ENCODE measurements at places on chromosomes 4 and X.

- DNase-seq: no peak
Measured at GRCh38 chr4:88744609-88745008, 47.0 kb upstream of the NAP1L5 start.

- no peak for DNase-seq
Measured at GRCh38 chrX:17020851-17021821, 74.7 kb downstream of the REPS2 start.

GRCh38 chr4:18441203-18441590 is 419.6 kb upstream of the LCORL start:
- DNase-seq: no peak

DNA sequence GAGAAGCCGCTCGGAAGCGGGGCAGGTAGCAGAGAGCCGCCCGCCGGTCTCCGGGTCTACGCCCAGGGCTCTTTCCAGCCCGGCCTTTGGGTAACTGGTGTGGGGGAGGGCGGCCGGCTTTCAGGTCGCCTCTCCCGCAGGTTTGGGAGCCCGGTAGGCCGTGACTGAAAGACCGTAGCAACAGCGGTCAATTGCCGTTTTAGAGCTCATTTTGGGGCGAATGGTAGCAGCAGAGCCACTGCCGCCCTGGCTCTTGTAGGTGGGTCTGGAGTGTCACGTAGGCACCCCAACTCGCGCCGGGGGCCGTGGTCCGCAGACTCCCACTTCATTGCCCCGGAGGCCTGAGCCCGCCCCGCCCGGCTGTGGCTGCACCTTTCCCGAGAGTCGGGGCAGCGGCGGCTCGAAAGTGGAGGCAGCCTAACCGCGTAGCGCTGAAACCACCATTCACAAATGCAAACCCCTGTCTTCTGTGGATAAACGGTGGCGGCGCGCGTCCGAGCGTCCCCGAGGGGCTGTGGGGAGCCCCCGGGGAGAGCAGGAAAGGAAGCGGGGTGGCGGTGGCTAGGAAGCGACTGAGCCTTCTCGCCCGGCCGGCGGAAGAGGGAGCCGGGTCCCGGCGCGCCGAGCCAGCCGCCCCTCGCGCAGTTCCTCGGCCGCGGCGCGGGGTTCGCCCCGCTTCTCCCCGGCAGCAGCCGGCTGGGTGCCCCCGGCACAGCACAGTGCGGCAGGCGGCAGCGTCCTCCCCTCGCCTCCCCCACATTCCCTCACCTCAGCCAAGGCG is 2185.1 kb upstream of the TENM3 start:
- no peak for DNase-seq

DNA sequence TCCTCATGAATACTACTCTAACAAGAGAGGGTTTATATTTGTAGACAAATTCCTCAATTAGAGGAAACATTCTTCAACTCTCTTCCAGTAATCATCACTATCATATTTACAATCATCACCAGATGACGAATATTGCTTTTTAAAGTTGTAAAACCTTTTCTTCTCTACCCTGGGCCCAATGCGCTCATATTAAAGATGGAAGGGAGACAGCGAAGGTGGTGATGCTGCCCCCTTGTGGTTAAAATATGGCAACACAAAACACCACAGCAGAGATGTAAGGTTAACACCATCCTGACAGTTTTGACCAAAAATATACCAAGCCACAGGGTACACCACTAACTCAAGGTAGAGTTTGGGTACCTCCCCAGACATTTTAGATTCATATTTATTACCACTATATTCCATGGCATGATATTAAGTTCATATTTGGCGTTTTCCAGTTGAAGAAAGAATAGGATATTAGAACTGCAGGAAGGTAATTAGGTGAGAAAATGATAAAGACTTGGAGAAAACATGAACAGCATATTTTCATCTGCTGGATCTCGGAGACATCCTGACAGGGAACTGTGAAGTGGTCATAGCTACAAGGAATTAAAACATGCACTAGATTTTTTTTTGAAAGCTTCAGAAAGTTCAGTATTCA is 72.8 kb downstream of the SLC9A7 start:
- DNase-seq: no peak

DNA sequence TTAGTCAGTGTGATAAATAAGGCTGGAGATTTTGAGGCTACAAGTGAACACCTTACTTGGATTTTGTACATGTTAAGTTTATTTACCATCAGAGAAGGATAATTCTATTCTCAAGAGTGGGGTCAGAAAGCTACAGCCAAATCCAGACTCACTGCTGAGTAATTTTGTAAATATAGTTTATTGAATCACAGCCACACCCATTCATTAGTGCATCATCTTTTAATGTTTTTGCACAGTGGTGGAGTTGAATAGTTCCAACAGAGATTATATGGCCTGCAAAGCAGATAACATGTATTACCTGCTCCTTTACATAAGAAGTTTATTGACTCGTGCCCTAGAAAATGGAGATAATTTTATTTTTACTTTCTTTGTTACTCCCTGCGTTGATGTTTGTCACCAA is 60.4 kb downstream of the PCDH18 start:
- DNase-seq: no peak

GRCh38 chr4:89072921-89073320 is 15.9 kb upstream of the FAM13A start:
- no peak for DNase-seq

DNA sequence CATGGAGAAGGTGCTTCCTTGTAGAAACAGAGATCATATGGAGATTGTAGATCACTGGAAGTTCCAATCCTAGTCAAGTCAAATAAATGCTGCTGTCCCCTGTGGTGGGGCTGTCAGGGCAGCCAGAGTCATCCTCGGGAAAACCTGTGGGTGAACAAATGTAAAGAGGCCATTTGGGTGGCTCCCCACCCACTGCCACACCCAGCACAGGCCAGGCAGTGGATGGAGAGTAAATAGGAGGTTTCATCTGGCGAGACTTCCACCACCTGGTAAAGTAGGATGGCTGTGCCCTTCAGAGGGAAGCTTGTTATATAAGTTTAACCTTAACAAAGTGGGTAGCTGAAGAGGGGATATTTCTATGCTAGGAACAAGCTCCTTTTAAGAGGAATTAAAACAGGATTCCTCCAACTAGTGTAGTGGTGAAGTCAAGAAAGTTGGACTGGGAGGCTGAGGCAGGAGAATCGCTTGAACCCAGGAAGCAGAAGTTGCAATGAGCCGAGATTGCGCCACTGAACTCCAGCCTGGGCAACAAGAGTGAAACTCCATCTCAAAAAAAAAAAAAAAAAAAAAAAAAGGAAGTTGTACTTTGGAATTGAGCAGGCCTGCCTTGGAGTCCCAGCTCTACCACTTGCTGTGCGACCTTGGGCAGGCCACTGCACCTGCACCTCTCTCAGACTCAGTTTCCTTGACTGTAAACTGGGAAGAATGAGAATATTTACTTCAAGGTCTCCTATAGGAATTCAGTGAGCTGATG is 273.7 kb downstream of the PTTG2 start:
- no peak for DNase-seq

GRCh38 chr4:182427554-182427953 is 184.4 kb downstream of the TENM3 start:
- peak; percentile 74 for DNase-seq

GRCh38 chr4:3201718-3202702 is 46.9 kb upstream of the MSANTD1 start:
- DNase-seq: no peak

DNA sequence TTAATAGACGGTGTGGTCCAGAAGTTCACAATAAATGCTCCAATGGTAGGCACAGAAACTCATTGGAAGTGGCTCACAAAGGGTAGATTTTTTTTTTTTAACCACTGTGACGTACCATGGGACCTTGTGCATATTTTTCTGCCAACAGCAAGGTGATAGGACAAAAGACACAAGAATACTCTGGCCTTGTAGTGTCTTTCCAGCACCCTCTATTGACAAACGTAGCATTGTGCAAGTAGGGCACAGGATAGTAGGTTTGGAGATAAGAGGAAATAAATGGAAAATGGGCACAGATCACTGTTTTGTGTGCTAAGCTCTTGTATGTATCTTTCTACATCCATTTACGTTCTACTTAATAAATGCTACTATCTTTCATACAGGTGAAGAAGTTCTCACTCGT is 2054.9 kb downstream of the PCDH7 start:
- DNase-seq: peak; percentile 9

- no peak for DNase-seq
Measured at GRCh38 chrX:154731881-154732280, 19.0 kb downstream of the GAB3 start.

DNA sequence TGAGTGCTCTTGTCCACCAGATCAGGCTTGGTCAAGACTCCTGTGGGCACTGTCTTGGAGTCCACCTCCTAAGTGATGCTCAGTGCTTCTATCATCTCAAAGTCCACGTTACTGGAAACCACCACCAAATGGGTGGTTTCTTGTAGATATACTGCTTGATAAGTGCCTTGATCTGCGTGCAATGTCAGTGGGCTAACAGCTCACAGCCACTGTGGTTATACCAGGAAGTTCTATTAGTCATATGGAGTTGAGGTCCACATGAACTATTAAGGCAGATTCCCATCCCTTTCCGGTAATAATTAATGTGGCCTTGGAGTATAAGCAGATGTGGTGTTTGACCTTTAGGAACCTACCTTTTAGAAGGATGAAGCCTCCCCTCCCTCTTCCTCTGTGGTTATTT is 161.9 kb downstream of the ZNF518B start:
- no peak for DNase-seq

- no peak for DNase-seq
Measured at GRCh38 chrX:114959729-114960128, 57.7 kb downstream of the IL13RA2 start.

DNA sequence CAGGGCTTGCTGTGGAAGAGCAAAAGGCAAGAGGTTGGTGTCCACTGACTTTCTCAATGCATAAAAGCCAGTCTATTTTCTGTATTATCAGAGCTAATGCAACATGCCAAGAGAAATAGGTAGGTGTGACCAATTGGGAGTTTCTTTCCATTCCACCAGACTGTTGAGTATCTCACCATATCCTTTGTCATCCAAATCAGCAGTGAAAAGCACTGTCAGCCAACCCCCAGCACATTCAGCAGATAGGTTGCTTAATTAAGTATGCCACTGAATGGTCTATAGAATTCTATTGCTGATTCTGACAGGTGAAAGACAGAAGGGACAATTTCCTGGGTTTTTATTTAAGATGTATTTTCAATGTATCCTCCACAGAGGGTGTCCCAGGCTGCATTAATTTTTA is 139.8 kb downstream of the HS6ST2 start:
- DNase-seq: no peak

- no peak for DNase-seq
Measured at GRCh38 chr4:11436673-11437072, 8.0 kb upstream of the HS3ST1 start.

DNA sequence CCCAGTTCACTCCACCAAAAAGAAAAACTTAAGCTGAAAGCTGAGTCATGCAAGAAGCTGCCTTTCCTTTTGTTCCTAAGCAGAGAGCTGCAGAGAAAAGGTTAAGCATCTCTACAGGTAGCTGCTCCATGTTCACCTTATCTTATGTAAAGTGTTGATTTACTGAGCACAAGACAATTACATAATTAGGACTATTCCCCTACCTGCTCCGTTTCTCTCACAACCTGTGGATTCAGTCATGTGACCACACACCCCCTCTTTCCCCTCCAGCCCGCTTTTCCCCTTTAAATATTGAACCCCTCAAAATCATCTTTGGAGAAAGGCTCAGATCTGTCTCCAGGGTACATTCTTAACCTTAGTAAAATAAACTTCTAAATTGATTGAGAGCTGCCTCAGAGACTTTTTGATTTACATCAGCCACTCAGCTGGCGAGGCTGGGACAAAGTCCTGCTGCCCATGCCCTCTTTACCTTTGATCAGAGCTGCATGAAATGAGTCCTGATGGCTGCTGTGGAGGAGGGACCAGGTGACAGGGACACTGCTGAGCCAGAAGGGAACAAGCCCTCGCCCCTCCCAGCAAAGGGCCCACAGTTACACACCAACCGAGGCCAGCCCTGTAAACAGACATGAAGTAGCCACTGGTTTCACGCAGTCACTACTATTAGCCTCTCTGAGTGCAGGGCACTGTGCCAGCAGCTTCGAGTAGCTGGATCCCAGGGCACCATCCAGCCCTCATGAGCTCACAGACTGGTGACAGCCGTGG is 53.9 kb upstream of the C4orf50 start:
- DNase-seq: no peak

- DNase-seq: no peak
Measured at GRCh38 chrX:120372667-120373370, 10.9 kb downstream of the ATP1B4 start.

DNA sequence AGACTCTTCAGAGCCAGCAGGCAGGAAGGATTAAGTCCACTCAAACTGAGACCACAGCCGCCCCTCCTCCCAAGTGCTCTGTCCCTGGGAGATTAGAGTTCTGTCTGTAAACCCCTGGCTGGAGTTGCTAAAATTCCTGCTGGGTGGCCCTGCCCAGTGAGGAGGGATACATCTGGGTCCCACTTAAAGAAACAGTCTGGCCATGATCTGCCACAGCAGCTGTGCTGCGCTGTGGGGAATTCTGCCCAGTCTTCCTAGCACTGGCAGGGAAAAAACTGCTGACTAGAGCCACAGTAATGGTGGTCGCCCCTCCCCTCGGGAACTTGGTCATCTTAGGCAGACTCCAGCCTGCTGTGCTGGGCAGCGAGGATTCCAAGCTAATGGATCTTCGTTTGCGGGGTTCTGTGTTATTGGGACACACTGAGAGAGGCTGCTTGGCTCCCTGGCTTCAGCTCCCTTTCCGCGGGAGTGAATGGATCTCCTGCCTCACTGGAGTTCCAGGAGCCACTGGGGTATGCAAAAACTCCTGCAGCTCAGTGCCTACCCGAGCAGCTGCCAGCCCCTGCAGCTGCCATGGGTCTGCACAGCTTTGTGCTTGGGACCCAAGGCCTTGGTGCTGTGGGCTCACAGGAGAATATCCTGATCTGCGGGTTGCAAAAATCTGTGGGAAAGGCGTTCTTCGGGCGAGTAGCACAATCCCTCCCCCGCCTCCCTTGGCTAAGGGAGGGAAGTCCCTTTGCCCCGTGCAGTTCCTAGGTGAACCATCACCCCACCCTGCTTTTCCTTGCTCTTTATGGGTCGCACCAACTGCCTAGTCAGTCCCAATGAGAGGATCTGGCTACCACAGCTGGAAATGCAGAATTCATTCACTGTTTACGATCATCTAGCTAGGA is 15.7 kb downstream of the ZXDB start:
- no peak for DNase-seq

DNA sequence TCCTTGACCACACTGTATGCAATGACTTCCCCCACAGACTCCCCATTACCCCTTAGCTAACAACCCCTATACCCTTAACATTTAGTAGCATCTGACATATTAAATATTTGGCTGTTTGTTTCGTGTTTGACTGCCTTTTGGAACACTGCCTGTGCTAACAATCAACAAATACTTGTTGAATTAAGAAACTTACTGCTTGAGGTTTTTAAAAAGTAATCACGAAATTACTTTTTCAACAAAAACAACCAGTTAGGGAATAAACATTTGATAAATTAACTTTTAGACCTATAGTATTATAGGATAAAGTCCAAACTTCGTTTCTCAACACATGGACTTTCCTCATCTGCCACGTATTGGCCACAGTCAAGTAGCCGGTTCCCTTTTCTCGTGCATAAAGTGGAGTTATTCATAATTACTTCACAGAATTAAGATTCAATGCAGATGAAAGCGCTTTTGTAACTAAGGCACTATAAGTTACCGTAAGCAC is 555 bp upstream of the ELMOD2 start:
- no peak for DNase-seq
